Large intestine (tissue), 12 donors: ENCODE measurements at places on chromosomes 2 and 18. TPM values are rescaled to one million over a fixed set of nuclear protein-coding genes. Genes with fewer than 3 reads are reported as not detected.

- no peak overlapping the region for H3K27ac ChIP-seq
- no peaks in the 10 kb centered on the region for H3K4me1 ChIP-seq
- no peak for DNase-seq
- no peaks in the 10 kb centered on the region for H3K27me3 ChIP-seq
- no peak overlapping the region for H3K4me3 ChIP-seq
Measured at GRCh38 chr18:3099327-3099726, 86.4 kb upstream of the LPIN2 start.

GRCh38 chr2:77578354-77578753, 56.2 kb upstream of the LRRTM4 start:
- peak overlapping the region; percentile 55 for H3K27ac ChIP-seq
- no peaks in the 10 kb centered on the region for H3K4me1 ChIP-seq
- no peak overlapping the region for H3K4me3 ChIP-seq
- peak; percentile 40 for DNase-seq
- no peaks in the 10 kb centered on the region for H3K27me3 ChIP-seq

- DNase-seq = peak; percentile 67
- H3K4me1 ChIP-seq = peaks cover 17% of the 10 kb centered on the region
- H3K36me3 ChIP-seq = no peaks in the 10 kb centered on the region
- no peak overlapping the region for H3K4me3 ChIP-seq
- peak overlapping the region; percentile 68 for H3K27ac ChIP-seq
Measured at GRCh38 chr18:62812242-62812641, 96.9 kb downstream of the PHLPP1 start.

- no peak overlapping the region for H3K4me3 ChIP-seq
- no peak overlapping the region for H3K27ac ChIP-seq
- no peaks in the 10 kb centered on the region for H3K36me3 ChIP-seq
- H3K4me1 ChIP-seq = no peaks in the 10 kb centered on the region
Measured at GRCh38 chr2:161138429-161138828, 21.8 kb upstream of the TANK start.

- H3K27ac ChIP-seq = no peak overlapping the region
- no peak for DNase-seq
- H3K36me3 ChIP-seq = no peaks in the 10 kb centered on the region
- no peaks in the 10 kb centered on the region for H3K4me1 ChIP-seq
- H3K4me3 ChIP-seq = no peak overlapping the region
Measured at GRCh38 chr2:239640676-239641578, 240.1 kb upstream of the HDAC4 start.

DNA sequence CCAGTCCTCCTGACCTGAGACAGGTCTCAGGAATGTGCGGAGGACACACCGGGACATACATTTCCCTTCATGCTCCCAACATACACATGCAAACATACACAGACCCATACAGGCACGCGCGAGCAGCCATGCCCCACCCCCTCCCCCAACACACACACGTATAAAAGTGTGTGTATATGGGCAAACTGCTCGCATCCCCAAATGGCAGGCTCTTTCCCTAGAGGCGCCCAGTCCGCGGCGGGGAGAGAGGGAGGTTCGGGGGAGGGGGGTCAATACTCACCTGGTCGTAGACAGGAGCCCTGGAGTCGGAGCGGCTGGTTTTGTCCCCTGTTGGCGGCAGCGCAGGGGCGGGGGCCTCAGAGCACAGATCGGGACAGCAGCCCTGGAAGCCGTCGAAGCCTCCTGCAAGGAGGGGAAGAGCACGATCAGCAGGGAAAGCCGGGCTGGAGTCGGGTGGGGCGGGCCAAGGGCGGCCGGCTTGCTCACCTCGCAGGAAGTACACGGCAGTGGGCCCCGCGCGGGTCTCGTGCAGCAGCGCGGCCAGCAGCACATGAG, 682 bp downstream of the DUSP2 start:
- H3K27me3 ChIP-seq = peaks cover 7% of the 10 kb centered on the region
- H3K36me3 ChIP-seq = no peaks in the 10 kb centered on the region
- no peak overlapping the region for H3K27ac ChIP-seq
- peaks cover 15% of the 10 kb centered on the region for H3K4me1 ChIP-seq

DNA sequence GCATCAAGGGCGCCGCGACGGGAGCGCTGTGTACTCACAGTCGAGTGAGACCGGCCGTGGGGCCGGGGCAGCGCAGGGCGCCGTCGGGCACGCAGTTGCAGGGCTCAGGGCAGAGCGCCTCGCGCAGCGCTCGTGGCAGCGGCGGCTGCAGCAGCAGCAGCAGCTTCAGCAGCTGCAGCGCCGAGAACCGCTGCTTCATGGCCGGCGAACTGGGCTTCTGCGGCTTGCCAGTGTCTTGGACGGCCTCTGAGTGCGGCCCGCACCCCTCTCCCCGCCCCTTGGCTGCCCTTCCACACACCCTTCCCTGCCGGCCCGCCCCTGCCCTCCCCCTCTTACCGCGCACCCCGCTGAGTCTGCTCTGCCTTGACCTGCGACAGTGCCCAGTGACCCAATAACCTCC, at the start of gene LHCGR:
Gene LHCGR, minus strand, starts transcription at position 252 of the 400 bp plus-strand sequence. Its CDS starts 53 bp downstream, at position 199.
- peaks cover 31% of the 10 kb centered on the region for H3K27me3 ChIP-seq
- no peaks in the 10 kb centered on the region for H3K36me3 ChIP-seq
- no peak within 1 kb of the TSS for H3K27ac ChIP-seq
- H3K4me3 ChIP-seq = no peak within 1 kb of the TSS
- DNase-seq = no peak
- H3K4me1 ChIP-seq = peaks cover 5% of the 10 kb centered on the region

- H3K36me3 ChIP-seq = no peaks in the 10 kb centered on the region
- H3K27me3 ChIP-seq = no peaks in the 10 kb centered on the region
- H3K4me1 ChIP-seq = no peaks in the 10 kb centered on the region
- no peak for DNase-seq
Measured at GRCh38 chr2:133641942-133642725, 73.9 kb upstream of the NCKAP5 start.

GRCh38 chr2:118730405-118730804, 117.0 kb downstream of the EN1 start:
- no peaks in the 10 kb centered on the region for H3K4me1 ChIP-seq
- H3K4me3 ChIP-seq = no peak overlapping the region
- H3K27ac ChIP-seq = no peak overlapping the region
- no peak for DNase-seq
- peaks cover 11% of the 10 kb centered on the region for H3K27me3 ChIP-seq

- no peaks in the 10 kb centered on the region for H3K27me3 ChIP-seq
- no peak for DNase-seq
- no peaks in the 10 kb centered on the region for H3K4me1 ChIP-seq
- H3K4me3 ChIP-seq = no peak overlapping the region
- no peak overlapping the region for H3K27ac ChIP-seq
Measured at GRCh38 chr18:68759308-68759707, 38.6 kb upstream of the CCDC102B start.

DNA sequence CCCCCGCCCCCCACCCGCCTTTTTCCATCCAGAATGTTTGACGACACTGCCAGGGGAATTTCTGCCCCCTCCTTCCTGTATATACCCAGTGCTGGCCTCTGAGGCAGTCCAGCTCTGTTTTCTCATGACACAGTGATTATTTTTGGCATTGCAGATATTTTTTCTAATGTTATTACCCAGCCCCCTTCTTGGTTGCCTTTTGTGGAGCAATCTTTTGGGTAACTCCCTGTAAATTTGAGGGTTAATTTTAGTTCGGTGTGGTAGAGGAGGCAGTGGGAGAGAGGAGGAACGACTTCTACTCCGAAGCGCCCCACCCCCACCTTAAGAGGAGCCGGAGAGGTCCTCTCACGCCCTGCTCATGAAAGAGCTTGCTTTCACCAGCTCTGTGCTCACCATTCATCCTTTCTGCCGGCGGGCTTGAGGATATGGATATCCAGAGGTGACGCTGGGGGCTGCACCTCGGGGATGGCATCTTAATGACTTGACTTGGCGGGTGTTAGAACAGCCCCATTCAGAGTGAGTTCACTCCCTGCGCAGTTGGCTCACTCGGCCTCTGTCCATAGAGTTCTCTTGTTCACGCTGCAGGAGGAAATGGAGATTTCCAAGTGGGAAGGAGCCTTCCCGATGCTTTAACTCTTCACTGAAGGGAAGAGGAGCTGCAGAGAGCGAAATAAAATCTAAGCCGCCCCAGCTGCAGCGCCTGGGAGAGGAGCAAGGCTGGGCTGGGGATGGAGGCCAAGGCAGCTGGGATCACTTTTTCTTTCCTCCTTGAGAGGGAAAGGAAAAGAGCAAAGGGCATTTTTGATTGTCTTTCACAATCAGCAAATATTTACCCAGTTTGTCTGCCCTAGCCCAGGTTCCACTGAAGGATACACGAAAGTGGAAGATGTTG, 38.4 kb downstream of the EPAS1 start:
- peak; percentile 91 for DNase-seq
- H3K4me1 ChIP-seq = peaks cover 47% of the 10 kb centered on the region
- H3K36me3 ChIP-seq = no peaks in the 10 kb centered on the region
- H3K27me3 ChIP-seq = peaks cover 2% of the 10 kb centered on the region

DNA sequence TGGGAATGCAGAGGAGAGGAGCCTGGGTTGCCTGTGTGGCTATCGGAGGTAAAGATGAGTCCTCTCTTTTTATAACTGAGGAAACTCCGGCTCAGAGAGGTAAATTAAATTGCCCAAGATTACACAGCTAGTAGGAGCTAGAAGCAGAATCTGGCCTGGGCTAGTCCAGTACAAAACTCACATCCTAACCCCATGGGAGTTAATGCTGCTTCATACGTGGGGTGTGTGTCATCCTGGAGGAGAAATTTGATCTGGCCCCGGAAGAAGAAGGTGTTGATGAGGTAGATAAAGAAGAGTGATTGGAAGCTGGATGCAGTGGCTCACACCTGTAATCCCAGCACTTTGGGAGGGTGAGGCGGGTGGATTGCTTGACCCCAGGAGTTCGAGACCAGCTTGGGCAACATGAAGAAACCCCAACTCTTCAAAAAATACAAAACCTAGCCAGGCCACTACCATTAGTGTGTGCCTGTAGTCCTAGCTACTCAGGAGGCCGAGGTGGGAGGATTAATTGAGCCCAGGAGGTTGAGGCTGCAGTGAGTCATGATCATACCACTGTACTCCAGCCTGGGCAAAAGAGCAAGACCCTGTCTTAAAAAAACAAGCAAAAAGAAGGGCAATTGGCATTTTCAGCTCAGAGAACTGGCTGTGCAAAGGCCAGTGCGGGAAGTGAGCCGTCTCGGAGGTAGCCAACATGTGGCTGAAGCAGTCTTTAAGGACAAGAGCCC, 33.7 kb downstream of the CTIF start:
- DNase-seq = no peak
- H3K4me3 ChIP-seq = no peak overlapping the region
- no peaks in the 10 kb centered on the region for H3K27me3 ChIP-seq
- no peak overlapping the region for H3K27ac ChIP-seq
- no peaks in the 10 kb centered on the region for H3K36me3 ChIP-seq

DNA sequence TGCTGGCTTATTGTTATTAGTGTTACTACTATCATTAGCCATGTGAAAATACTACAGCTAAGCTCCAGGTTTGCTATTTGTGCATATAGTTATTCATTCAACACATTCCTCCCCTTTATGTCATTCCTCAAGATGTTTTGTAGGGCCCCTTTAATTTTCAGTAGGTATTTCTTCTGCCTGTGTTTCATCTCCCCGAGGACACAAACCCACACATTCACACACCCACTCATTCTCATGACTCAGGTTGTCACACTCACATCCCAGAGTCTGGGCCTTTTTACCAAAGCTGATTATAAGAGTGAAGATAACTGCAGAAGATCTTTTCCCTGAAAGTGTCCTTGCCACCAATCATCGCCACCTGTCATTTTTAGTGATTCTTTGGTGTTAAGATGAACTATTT, 68.6 kb upstream of the SPOPL start:
- H3K27me3 ChIP-seq = no peaks in the 10 kb centered on the region
- peaks cover 5% of the 10 kb centered on the region for H3K4me1 ChIP-seq
- DNase-seq = no peak
- no peak overlapping the region for H3K4me3 ChIP-seq
- no peak overlapping the region for H3K27ac ChIP-seq

- DNase-seq = no peak
- H3K27me3 ChIP-seq = no peaks in the 10 kb centered on the region
Measured at GRCh38 chr2:239957681-239958472, 67.3 kb downstream of the NDUFA10 start.

DNA sequence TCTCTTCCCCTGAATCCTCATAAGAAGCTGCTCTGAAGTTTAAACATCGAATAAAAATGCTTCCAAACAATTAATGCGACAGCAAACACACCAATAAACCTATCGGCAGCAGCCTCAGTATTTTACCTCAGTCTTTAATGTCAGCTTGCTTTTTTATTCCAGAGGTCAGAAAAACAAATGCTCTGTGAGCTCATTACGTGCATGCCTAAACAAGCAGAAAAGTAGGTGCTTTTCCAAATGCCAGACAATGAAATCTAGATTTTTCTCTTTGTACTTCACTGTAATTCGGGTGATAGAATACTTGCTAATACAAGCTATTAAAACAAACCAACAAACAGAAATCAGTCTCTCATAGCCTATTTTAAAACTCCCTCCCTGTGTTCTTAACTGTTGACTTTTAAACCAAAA, 381.5 kb downstream of the NRXN1 start:
- DNase-seq = no peak
- H3K4me3 ChIP-seq = no peak overlapping the region
- no peaks in the 10 kb centered on the region for H3K4me1 ChIP-seq
- H3K36me3 ChIP-seq = no peaks in the 10 kb centered on the region
- H3K27ac ChIP-seq = no peak overlapping the region

- no peak overlapping the region for H3K4me3 ChIP-seq
- no peak for DNase-seq
- no peaks in the 10 kb centered on the region for H3K36me3 ChIP-seq
Measured at GRCh38 chr2:20526708-20527107, 79.8 kb downstream of the RHOB start.

DNA sequence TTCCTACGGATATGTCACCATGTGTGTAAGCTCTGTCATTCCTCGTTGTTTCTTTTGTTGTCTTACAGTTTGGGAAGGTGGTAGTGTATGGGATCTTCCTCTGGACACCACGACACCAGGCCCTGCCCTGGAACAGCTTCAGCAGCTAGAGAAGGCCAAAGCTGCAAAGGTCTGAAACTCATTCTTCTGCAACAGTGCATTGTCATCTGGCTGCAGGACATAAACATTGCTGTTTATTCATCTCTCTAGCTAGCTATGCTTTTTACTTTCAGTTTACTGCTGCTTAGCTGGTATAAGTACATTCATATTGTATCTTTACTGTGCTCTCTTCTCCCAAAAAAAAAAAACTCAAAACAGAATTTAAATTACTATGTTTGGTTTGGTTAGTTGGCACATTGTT, 39.2 kb upstream of the KCNJ13 start:
- H3K27ac ChIP-seq = no peak overlapping the region
- no peaks in the 10 kb centered on the region for H3K27me3 ChIP-seq
- H3K4me1 ChIP-seq = no peaks in the 10 kb centered on the region
- no peak overlapping the region for H3K4me3 ChIP-seq
- peaks cover 72% of the 10 kb centered on the region for H3K36me3 ChIP-seq

GRCh38 chr2:239564587-239564986, 163.8 kb upstream of the HDAC4 start:
- no peak for DNase-seq
- H3K4me3 ChIP-seq = no peak overlapping the region
- peaks cover 13% of the 10 kb centered on the region for H3K27me3 ChIP-seq

- no peaks in the 10 kb centered on the region for H3K27me3 ChIP-seq
- no peak overlapping the region for H3K4me3 ChIP-seq
- no peak overlapping the region for H3K27ac ChIP-seq
- peaks cover 26% of the 10 kb centered on the region for H3K4me1 ChIP-seq
- H3K36me3 ChIP-seq = no peaks in the 10 kb centered on the region
- DNase-seq = no peak
Measured at GRCh38 chr2:161980976-161981375, 93.0 kb downstream of the DPP4 start.

- H3K27ac ChIP-seq = no peak overlapping the region
- H3K27me3 ChIP-seq = no peaks in the 10 kb centered on the region
- H3K4me3 ChIP-seq = no peak overlapping the region
- no peaks in the 10 kb centered on the region for H3K36me3 ChIP-seq
Measured at GRCh38 chr2:66987733-66988132, 409.4 kb upstream of the ETAA1 start.

The SLC4A5 gene
- polyA plus RNA-seq = 1.5 TPM

The RTKN gene
- polyA plus RNA-seq = 105 TPM

The FOXD4L1 gene
- polyA plus RNA-seq = 0.07 TPM

The CTDP1 gene
- polyA plus RNA-seq = 12.9 TPM

The CDH20 gene
- 0.22 TPM for polyA plus RNA-seq

The DCDC2C gene
- polyA plus RNA-seq = 0.33 TPM

The PLB1 gene
- polyA plus RNA-seq = 3.2 TPM

The CD302 gene
- polyA plus RNA-seq = 42.7 TPM
